ENCODE measurements at places on chromosomes 1 and 21.

DNA sequence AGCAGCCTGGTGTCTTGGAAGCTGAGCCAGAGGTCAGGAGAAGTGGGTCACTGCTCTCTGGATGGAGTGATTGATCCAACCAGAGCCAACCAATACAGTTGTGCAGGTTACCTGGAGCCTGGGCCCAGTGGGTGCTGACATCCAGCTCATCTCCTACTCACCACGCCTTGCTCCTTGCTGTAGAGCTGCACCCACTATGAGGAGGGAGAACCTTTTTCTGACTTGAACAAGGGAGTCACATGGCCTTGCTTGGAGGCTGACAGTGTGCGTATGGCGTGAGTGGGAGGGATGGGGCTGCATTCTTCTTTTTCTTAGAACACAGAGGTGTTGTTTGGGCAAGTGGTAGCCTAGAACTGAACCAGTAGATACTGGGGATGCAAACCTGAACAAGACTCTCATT is 201.1 kb upstream of the LMO4 start:
- no peak for DNase-seq

GRCh38 chr1:175220853-175221556 is 28.4 kb upstream of the KIAA0040 start:
- DNase-seq: peak; percentile 77

DNA sequence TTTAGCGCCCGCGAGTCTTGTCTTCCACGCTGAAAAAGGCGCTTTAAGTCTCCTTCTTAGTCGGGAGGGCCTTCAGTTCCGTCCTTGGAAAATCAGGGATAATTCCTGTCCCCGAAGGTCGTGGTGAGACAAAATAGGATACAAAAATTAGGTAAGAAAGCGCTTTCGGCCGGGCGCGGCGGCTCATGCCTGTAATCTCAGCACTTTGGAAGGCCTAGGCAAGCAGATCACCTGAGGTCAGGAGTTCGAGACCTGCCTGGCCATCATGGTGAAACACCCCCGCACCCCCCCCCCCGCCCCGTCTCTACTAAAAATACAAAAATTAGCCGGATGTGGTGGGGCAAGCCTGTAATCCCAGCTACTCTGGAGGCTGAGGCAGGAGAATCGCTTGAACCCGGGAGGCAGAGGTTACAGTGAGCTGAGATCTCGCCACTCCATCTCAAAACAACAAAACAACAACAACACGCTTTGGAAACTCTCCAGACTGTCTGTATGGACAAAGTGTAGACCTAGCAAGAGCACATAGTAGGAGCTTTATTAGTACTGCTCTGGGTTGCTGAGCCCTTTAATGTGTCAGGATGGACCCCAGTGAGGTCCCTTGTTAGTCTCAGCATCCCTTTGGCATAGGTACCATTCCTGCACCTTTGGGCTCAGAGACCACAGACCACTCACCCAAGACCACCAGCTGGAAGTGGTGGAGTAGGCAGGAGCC is 790 bp upstream of the TMEM54 start:
- DNase-seq: no peak

DNA sequence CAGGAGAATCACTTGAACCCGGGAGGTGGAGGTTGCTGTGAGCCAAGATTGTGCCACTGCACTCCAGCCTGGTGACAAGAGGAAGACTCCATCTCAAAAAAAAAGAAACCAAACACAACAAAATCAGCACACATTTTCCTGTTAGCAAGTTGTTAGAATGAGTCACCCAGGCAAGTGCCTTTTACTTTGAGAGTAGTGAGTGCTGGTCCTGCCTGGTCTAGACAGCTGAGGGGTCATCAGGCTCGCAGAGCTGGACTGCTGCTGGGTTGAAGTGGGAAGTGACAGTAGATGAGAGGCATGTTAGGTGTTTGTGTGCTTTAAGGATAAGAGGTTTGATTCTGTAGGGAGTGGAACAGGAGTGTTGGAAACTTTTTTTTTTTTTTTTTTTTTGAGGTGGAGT is 31.9 kb downstream of the GNPAT start:
- no peak for DNase-seq

DNA sequence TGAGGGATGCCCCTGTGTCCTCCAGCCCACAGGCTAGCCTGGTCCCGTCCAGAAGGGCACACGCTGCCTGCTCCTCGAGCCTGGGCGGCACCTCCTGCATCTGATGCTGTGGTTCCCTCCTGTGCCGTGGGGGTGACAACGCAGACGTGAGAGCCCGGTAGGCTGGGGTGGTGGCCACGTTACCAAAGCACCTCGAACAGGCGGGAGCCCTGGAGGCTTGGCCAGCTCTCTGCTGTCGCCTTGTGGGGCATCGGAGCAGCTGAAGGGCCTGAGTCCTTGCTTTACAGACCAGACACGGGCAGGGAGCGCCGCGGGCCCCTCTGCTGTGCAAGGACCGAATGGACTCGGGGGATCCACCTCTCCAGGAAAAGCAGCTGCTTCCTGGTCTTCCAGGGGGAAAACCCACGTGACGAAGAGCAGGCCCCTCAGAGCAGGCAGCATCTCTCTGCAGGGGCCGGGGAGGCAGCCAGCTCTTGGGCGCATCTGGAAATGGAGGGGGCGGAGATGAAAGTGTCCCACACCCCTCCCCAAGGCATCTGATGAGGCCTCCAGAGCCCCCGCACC is 133.3 kb downstream of the NPHP4 start:
- no peak for DNase-seq

DNA sequence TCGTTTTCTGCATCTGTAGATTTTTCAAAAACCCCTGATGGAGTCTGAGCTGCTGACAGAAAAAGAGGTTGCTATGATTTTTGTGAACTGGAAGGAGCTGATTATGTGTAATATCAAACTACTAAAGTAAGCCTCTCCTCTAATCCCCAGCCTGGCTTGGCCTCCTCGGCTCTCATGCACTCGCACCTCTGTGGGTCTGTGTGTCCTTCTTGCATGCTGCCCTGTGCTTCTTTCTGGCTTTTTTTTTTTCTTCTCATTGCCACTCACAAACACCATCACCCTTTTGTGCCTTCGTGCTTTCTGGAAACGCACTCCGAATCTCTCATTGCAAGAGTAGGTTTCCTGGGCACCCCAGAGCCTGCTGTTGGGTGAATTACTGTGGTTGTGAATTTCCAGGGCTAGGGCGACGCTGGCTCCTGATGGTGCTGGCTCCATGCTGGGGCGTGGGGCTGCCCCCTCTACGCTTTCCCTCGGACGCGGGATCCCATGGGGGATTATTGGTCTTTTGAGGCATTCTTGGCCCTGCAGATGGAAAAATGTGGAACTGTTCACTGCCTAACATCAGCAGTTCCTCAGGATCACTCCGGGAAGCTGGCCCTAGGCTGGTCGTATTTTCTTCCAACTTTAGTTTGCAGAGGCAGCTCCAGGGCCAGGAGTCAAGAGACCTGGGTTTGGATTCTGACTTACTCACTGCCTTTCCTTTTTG is 56.8 kb downstream of the ATP5PO start:
- DNase-seq: no peak

DNA sequence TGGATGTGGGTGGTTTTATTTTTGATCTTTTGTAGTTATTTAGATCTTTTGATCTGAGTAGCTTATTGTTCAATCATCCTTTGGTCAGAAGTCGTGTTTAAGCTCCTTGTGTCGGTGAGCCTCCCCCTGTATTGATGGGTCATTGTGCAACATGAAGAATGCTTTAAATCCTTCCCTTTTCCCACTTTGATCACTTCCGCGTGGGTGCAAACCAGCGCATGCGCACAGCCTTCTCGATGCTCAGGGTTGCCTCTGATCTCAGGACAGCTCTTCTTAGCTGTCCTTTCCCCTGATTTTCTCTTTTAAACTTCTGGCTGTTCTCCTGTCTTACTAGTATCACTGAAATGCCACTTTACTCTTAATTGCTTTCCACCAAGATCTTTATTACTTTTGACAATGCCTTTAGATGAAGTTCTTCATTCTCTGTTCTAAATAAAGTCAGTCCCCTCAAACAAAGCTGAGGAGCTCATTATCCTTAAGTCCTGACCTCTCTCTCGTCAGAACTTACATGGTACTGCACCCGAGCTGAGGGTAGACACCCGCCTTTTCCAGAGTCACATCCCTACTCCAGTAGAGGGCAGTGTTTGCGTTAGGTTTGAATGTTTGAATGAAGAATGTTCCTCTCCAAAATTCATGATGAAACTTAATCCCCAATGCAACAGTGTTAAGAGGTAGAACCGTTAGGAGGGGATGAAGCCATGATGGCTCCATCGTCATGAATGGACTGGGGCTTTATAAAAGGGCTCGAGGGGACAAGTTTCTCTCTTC is 547.9 kb upstream of the TMPRSS15 start:
- peak; percentile 15 for DNase-seq
